ENCODE measurements at places on chromosomes 4 and X.

GRCh38 chrX:4762196-4762595, 1048.7 kb upstream of the PRKX start:
- no peak for DNase-seq

DNA sequence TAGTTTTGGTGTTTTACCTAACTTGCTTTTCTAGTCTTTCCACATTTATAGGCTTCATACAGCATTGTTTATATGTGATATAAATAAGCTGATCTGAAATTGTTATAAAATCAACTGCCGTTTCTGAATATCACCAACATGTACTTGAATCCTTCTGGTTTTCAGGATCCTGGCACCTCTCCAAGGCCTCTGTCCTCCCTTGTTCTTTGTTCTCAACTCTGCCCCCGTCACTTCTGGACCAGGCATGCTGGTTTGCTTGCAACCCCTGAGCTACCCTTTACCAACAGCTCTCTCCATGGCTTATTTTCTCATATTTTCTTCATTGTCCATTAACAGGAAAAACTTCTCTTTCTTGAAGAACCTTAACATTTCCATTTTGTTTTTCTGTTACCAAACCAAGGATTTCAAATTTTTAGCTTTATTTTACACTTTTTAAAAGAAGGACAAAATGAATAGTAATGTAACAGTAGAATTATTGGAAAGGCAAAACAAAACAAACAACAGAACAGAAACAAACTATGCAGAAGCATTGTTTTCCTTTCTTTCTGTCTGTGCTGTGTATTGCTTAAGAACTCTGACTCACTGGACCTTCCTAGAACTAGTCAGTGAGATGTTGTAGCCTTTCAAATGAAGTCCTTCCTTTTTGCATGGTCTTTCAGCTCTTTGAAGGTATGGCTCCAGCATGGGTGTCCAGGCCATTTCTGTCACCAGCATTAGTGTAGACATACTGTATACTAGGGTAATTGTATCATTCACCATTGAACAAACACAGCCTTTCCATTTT, 44.8 kb downstream of the BANK1 start:
- no peak for DNase-seq

- DNase-seq, result no peak
These were observed 72.1 kb upstream of the IGFBP7 start for GRCh38 chr4:57182132-57182874.

- no peak for DNase-seq
These were observed 47.5 kb upstream of the RAP2C start for GRCh38 chrX:132266583-132267355.

DNA sequence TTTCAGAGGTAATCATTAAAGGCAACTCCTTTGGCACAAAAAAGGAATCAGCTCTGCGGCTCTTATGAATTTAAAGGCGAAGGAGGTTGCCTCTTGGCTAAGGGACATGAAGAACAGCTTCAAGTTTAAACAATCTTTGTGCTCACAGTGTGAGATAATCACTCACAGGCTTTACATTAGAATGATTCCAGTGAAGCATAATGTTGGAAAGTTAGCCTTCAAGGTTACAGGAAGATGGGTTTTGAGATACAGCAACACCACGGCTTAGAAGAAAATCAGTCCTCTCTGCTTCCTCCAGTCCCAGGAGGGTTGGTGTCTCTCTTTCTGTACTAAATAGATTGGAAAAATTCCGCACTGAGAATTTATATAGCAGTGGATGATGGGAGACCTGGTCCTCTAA, 11.6 kb upstream of the SCD5 start:
- DNase-seq, result no peak

DNA sequence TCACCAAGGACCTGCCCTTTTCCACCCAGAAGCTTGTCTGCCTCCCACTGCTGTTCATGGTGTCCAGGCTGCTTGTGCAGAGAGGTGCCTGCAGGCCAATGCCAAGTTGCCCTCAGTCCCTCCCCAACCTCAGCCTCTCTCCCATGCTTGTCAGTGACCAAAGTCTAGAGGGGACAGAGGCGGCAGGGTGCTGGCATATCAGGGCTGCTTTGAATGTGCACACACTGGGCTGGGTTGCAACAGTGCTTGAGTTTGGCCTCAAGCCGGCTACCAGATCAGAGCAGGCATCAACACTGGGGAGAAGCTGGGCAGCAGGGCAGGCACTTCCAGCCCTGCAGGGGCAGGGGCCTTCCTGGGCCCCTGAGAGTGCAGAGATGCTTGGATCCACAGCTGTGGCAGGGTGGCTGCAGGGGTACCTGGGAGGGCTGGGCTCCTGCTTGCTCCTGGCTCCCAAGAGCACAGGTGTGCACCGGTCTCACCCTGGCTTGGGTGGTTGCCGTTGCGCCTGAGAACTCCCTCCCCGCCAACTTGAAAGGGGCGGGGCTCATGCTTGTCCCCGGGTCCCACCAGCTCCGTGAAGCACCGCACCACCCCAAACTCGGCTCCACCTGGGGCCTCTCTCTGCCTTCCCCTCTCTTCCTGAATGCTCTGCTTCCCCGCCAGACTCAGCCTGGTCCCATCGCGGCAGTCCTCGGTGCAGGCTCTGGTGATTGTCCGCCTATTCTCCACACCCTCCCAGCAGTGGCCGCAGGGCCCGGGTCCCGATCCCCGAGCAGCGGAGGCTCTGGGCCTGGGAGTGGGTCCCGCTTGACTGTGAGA, 1681.9 kb upstream of the ADGRL3 start:
- DNase-seq, result peak; percentile 66
